ENCODE measurements at places on chromosomes 1 and 21.

DNA sequence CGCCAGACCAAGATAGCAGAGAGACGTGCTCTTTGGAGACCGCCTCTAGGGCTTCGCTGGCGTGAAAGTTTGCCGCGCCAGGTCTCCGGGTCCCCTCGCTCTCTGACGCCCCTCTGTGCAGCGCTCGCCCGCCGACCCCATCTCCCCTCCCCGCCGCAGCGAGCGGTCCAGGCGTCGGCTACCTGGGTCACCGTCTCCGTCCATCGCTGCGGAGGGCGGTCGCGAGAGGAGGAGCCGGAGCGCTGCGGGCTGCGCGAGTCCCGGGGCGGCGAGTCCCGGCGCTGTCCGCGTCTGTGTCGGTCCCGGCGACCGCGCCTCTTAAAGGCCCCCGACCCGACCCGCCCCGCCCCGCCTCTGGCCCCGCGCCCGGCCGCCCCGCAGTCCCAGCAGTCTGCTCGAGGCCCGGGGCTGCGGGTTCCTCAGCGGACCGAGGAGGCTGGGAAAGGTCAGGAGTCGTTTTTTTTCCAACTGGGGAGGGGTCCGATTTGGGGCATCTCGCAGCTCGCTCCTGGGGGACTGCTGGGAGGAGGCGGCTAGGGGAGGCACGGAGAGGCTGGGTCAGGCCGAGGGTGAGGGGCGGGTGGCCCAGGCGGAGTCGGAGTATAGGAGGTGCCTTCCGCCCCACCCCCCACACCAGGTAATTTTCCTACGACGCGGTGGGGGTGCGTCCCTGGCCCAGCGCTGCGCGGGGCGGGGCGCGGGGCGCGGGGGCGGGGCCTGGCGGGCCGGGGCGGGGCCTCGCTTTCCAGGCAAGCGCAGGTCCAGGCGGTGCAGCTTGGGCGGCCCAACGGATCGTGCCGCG is at the start of the genes FBXO2 and FBXO44:
FBXO2 (minus strand) TSS at position 293 of the 802 bp plus-strand sequence; CDS start at position 204, 89 bp downstream.
FBXO44 (plus strand) TSS at position 741 of the 802 bp plus-strand sequence. CDS start 959 bp downstream, outside the sequence.
- DNase-seq, result no peak

GRCh38 chr1:112636056-112636455 is 16.4 kb downstream of the CAPZA1 start:
- no peak for DNase-seq

DNA sequence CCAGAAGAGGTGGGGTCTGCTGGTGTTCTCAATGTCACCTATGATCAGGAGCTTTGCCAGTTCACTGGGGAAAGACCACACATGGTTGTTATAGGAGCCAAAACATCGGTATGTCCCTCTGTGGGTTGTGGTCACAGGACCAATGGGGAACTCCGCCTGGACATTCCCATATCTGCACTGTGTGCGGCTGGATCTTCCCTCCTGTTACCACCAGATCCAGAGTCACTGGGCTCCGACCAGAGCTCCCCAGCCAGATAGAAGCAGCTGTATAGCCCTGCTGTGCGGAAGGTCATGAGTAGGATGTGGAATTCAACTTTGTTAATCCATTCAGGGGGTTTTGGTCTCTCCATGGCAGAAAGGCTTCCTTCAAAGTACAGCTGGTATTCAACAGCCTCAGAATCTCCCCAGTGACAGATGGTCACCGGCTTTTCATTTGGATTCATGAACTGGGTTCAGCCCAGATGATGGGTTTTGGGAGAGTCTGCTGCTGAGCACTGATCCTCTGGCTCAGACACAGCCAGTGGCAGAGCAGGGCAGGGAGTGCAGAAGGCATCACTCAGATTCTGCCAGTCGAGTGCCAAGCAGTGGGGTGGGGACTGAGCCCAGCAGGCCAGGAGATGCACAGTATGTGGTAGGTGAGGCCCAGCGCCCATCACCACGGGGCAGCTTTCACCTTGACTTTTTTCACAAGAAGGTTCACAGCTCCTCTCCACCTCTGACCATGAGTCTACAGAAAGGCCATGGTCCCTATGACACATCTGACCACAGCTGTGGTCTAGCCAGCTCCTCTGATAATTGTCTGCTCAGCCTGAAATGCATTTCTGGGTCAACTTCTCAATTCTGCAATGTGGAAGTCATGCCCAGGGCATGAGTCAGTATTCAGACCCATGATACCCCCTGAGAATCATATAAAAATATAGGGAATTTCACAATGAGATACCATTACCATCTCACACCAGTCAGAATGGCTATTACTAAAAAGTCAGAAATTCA is 2.9 kb upstream of the SHCBP1L start:
- DNase-seq, result no peak

DNA sequence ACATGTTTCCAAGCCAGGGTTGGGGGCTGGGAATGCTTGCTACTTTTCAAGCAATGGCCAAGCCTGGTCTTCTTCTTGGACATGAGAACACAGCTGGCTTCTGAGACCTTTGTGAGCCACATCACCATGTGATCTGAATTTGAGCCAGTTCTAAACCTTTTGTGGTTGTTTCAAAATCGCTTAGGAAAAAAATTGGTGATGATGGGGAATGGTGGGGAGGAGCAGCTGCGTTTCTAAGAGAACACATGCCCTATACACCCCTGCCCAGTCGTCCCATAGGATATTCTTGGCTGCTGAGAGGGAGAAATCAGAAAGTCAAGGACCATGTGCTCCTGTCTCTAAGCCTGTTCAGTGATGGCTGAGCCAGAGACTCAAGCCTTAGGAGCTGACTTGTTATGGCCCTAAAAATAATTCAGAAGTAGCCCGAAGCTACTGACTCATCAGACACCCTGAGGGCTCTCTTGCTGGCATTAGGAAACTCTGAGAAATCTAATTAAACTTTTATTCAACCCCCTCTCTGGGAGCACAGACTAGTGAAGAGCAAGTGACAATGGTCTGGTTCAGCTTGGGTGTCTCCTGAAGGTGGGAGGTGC is 30.5 kb downstream of the CCDC185 start:
- no peak for DNase-seq

DNA sequence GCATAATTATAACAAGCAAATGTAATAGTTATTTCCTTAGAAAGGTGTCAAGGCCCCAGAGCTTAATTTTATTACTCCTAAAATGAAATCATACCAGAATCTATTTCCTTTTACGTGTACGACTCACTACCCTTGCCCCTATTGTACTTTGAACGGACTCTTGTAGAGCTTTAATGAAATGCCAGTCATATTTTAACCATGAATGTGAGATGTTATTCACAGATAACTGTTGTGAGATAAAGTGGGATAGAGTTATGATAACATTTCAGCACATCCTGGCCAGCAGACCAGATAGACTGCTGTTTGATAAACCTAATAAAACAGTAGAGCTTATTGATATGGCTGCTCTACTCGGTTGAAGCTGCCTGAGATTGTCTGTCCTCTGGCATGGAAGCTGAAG is 500.8 kb upstream of the PBX1 start:
- DNase-seq, result no peak

GRCh38 chr1:234745844-234746797 is 136.1 kb upstream of the IRF2BP2 start:
- no peak for DNase-seq

- DNase-seq, result no peak
Observed at GRCh38 chr1:59013928-59014279, 230.1 kb upstream of the JUN start.

DNA sequence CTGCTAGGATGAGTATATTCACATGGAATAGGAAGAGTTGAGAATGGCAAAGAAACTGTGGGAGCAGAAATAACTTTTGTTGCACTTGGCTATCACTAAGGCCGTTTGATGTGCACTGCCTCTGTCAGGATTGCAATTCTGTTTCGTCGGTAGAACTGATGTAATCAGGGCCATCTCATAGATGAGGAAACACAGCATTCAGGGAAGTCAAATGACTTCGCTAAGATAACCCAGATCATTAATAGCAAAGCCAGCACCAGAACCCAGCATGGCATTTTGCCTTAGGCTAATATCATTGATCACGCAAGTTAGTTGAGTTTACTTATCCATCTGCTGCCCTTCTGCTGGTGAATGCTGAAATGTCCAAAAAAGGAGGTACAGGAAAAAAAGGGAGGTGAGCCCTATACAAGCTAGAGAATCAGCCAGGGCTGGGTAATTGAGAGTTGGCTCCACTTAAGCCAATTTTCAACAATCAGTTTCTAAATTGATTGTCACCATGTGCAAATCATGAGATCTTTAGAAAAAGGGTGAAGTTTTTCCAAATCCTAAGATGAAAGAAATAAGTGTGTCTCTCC is 7.6 kb downstream of the RASSF5 start:
- no peak for DNase-seq

GRCh38 chr1:8951231-8951630 is 5.6 kb downstream of the CA6 start:
- no peak for DNase-seq

DNA sequence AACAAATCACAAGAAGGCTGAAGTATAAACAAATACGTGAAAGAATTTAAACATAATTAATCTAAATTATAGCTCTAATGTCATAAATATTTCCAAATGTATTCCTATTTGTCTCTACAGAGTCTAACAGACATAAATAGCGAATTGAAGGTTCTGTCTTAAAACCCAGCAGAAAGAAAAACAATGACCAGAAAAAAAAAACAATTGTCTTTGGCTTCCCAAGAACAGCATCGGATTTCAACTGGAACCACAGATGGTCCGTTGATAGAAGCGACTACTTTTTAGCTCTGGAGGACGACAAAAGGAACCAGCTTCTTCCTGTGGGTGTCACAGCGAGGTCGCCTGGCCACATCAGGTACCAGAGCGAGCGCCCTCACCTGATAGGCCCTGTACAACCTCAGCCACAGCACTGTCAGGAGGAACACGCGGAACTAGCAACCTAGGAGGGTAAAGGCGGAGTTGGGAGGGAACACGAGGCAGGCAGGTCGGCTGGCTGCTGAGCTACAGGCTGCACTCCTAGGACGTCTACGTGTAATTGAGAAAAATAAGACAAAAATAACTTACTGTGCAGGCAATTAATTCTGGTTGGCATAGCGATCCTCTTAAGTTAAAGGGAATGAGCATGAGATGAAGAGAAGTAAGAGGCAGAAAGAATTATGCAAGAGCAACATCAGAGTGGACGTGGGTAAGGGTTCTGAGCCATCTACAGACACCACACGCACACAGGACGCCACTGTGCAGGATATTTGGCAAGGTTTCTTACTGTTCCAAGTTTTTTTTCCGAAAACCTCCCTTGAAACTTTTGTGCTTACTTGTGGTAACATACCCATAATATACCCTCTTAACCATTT is 16.7 kb upstream of the PRDM15 start:
- no peak for DNase-seq

DNA sequence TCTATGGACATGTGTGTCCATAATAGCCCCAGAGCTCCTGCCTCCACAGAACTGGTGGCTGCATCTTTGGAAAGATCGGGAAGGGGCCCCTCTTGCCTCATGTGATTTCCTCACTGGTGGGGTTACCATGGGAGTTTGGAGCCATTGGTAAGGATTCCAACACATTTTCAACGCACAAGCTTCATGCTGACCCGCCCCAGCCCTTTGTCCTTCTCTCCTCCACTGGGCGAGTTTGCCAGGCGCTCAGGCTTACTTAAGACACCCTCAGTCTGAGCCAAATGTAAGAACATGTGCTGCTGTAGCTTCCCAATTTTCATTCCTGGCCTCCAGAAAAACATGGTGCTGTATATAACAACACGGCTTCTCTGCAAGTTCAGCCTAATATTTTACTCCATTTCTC is 72.4 kb downstream of the ATP5PO start:
- DNase-seq, result no peak

DNA sequence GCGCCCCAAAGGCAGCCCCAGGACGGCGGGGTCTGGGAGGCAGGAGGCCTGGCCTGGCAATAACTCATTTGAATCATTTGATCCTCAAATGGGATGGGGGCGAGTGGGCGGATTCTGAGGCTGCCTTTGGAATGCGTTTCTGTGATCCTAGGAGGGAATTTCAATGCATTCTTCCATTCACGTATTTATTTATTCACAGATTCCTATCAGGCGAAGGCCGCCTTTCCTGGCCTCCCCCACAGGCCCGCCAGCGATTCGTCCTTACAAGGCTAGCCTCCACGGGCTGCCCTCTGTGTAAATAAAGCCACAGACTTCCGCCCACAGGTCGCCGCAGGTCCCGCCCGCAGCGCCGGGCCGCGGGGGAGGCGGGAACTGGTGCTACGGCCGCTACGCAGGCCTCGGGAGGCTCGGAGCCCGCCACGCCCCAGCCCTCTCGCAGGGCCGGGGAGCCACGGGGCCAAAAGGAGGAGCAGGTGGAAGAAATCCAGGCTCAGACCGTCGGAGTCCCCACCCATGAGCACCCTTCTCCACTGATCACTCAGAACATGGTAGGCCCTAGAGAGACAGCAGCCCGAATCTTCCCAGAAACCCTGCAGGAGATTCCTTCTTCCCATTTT is 31.3 kb upstream of the JUN start:
- DNase-seq, result no peak

DNA sequence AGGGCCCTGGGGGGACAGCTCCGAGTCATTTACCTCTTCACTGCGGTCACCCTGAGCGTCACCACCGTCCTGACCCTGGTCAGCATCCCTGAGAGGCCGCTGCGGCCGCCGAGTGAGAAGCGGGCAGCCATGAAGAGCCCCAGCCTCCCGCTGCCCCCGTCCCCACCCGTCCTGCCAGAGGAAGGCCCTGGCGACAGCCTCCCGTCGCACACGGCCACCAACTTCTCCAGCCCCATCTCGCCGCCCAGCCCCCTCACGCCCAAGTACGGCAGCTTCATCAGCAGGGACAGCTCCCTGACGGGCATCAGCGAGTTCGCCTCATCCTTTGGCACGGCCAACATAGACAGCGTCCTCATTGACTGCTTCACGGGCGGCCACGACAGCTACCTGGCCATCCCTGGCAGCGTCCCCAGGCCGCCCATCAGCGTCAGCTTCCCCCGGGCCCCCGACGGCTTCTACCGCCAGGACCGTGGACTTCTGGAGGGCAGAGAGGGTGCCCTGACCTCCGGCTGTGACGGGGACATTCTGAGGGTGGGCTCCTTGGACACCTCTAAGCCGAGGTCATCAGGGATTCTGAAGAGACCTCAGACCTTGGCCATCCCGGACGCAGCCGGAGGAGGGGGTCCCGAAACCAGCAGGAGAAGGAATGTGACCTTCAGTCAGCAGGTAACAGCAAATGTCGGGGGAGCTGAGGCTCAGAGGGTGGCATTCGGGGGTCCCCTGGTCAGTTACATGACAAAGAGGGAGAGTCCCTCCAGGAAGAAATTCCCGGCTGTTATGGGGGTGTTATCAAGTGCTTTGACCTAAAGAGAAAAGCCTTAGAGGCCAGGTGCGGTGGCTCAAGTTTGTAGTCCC is 12.6 kb downstream of the SLC45A1 start:
- DNase-seq, result no peak

- no peak for DNase-seq
Observed at GRCh38 chr1:53285546-53285945, 42.3 kb downstream of the LRP8 start.

DNA sequence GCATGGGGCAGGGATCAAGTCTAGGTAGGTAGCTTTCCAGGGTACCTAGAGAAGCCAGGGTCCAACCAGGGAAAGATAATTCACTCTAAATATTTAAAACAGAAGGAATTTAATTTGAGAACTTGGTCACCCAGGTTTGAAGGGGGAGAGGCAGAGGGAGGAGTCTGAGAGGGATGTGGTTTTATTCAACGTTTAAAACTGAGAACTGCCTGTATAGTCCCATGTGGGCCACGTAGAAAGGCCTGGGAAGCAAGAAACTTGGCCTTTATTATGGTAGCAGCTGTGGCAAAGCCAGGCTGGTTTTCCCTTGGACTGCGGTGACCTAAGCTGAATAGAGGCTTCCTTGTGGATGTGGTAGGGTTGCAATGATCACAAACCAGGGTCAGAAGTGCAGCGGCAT is 42.0 kb upstream of the DUSP10 start:
- DNase-seq, result no peak

Data from spinal cord (tissue), 10 donors.